ENCODE measurements at places on chromosomes 13 and 19. TPM values are rescaled to one million over a fixed set of nuclear protein-coding genes. Genes with fewer than 3 reads are reported as not detected.

Gene LRRC25
- total RNA-seq, result not detected

Gene PEAK3
- 0.05 TPM for total RNA-seq

Gene CERS4
- total RNA-seq, result 2.1 TPM

Gene ZNF560
- total RNA-seq, result not detected

Gene NTN5
- total RNA-seq, result 0.17 TPM

Gene BRME1
- total RNA-seq, result 0.37 TPM

Gene KLF1
- total RNA-seq, result not detected

Gene GDF15
- 31.0 TPM for total RNA-seq

Gene PRR36
- 0.36 TPM for total RNA-seq

Gene ANKLE1
- 0.50 TPM for total RNA-seq

Gene CYP4F11
- 5.1 TPM for total RNA-seq

Gene GPR12
- total RNA-seq, result not detected

Gene ZNF799
- total RNA-seq, result 1.7 TPM

Gene SLITRK6
- 0.29 TPM for total RNA-seq

Gene CNN1
- 0.80 TPM for total RNA-seq

Gene C5AR1
- total RNA-seq, result 2.2 TPM

Gene IL4I1
- 1.4 TPM for total RNA-seq
